Activated T-helper 17 cell treated with anti-CD3 and anti-CD28 coated beads, Interleukin-2, amount 50 U/mL, for 72 hours (primary cell): ENCODE measurements at places on chromosomes 5 and 9. TPM values are rescaled to one million over a fixed set of nuclear protein-coding genes. Genes with fewer than 3 reads are reported as not detected.
A peak's percentile ranks its signal among the peaks of the same experiment; 100 is the strongest.

- no peak for ATAC-seq
Observed at GRCh38 chr5:2750758-2751464, 566 bp downstream of the IRX2 start.

GRCh38 chr5:53170746-53171349 is 61.3 kb upstream of the MOCS2 start:
- ATAC-seq, result no peak

GRCh38 chr5:10797261-10797660 is 36.2 kb upstream of the DAP start:
- ATAC-seq, result no peak

DNA sequence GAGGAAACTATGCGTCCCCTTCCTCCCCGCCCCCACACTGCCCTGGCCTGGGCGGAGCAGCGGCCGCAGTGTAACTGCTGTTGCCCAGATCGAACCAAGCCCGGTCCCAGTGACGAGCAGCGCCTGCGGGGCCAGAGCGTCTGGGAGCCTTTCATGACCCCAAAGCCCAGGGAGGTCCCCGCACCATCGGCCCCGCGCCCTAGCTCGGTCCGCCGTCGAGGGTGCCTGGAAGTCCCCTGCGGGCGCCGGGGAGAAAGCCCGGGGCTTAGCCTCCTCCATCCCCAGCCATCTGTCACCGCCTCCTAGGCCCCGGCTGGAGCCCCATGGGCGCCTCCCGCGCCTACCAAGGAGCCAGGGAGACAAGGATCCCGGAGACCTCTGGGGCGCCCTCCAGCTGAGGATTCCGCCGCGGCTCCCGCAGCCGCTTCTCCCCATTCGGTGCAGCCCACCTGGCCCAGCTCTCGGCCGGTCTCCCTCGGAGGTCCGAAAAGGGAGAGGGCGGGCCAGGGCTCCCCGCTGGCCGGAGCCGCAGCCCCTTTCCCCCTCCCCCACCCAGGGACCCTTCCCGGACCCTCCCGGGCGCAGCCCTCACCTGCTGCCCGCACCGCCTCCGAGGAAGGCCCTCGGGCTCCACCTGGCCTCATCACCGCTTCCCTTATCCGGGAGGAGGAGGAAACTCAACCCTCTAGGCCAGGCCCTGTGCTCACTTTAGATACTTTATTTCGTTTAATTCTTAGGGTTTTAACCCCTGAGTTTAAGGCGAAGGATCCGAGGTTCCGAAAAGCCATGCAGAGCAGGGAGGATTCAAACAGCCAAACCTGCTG is 45.6 kb downstream of the APTX start:
- ATAC-seq, result no peak

- no peak for ATAC-seq
Observed at GRCh38 chr9:127133739-127134167, 11.3 kb upstream of the ANGPTL2 start.

The CDO1 gene
- total RNA-seq, result not detected

The TSSK1B gene
- not detected for total RNA-seq

GRCh38 chr9:17802249-17802857 is 223.5 kb downstream of the SH3GL2 start:
- no peak for ATAC-seq

GRCh38 chr5:179289756-179290385 is 55.4 kb downstream of the ADAMTS2 start:
- ATAC-seq, result no peak

DNA sequence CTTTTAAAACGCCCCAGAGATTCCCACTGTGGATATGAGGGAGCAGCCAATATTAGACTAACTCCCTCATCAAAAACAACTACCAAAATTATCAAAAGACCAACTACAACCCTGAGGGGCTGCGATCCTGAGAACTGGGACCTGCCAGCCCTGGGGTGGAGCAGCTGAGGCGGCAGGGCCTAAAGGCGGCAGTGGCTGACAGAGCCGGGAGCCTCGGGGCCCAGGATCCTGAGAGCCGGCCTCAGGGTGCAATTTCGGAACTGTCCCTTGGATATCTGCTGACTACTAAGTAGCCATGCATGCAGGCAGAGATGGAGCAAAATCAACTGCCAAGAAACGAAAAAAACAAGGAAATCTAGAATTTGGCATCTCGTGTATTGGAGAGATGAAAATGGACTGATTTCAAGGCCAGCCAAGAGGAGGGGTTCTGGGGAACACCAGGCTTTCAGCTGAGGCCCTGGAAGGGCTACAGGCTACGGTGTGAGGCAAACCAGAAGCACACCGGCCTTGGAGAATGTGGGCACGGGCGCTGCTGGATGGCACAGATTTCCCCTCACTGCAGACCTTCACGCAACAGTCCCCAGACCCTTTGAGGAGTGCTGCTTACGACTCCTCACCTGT is 63.6 kb upstream of the UBAC1 start:
- no peak for ATAC-seq

DNA sequence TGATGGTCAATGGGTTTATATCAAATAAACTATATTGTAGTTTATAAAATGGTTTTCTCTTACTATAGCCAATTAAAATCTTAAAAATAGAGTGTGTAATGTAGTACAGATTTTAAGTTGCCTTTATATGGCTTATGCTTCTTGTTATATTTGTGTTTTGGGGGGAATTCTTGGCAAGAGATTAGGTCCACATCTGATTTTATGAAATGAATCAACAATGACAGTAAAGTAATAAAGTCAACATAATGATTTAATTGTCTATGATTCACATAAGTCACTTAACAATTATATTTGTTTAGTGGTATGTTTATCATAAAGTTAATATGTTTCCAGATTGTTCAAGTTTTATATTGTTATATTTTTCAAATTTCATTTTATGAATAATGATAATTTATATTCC is 164.8 kb downstream of the COMMD10 start:
- no peak for ATAC-seq

- peak; percentile 92 for ATAC-seq
Observed at GRCh38 chr5:149586708-149587318, 5.5 kb downstream of the ARHGEF37 start.

- ATAC-seq, result no peak
Observed at GRCh38 chr5:20619591-20619990, 631.6 kb upstream of the CDH18 start.

The IL5 gene
- not detected for total RNA-seq

GRCh38 chr9:83132768-83133167 is 69.8 kb upstream of the RASEF start:
- no peak for ATAC-seq

GRCh38 chr5:150599917-150600511 is 40.4 kb upstream of the SYNPO start:
- ATAC-seq, result no peak

GRCh38 chr5:55604611-55605067 is 69.9 kb upstream of the PLPP1 start:
- no peak for ATAC-seq

The PCDHGB7 gene
- total RNA-seq, result 0.11 TPM

The XRCC4 gene
- 12.4 TPM for total RNA-seq

- ATAC-seq, result no peak
Observed at GRCh38 chr5:90421136-90421535, 11.6 kb upstream of the CETN3 start.

The CNOT8 gene
- 173 TPM for total RNA-seq

The TAS2R1 gene
- not detected for total RNA-seq

GRCh38 chr5:179215576-179215975 is 129.7 kb downstream of the ADAMTS2 start:
- no peak for ATAC-seq

DNA sequence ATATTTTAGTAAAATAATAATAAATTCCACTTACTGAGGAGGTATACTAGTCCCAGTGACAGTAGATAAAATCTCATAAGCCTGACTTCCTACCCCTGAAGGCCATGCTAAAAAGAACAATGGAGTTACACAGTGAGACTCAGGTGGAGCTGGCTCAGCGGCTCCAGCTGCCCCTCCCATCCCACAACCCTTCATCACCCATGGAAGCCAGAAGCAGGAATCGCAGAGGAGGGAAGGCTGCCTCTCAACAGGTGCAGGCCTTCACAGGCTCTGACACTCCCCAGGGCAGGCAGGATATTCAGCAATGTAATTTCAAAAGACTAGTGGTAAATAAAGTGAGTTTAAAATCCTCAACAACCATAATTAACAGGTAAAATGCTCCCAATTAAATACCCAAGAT is 67.5 kb downstream of the FANCC start:
- ATAC-seq, result no peak

The GCNT1 gene
- total RNA-seq, result 8.7 TPM

The CDC37L1 gene
- total RNA-seq, result 9.3 TPM

The DMRTA1 gene
- total RNA-seq, result not detected

- ATAC-seq, result peak; percentile 91
Observed at GRCh38 chr5:151038801-151039238, 18.4 kb downstream of the GPX3 start.

DNA sequence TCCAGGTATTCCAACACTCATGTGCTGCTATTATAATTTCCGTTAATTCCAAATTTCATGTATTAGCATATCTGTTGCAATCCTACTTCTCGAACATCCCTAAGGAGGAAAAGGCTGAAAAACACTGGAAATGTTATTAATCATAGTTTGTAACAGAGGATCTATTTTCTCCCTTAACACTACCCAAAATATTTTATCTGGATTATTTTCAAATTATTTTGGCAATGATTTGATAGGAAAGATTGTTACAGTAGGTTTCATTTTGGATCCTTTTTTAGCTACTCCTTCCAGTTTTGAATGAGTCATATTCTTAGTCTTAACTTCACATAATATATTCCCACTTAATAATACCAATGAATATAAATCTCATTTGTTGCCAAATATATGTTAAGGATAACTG is 13.9 kb upstream of the NAA35 start:
- no peak for ATAC-seq

The IFNA13 gene
- total RNA-seq, result not detected

DNA sequence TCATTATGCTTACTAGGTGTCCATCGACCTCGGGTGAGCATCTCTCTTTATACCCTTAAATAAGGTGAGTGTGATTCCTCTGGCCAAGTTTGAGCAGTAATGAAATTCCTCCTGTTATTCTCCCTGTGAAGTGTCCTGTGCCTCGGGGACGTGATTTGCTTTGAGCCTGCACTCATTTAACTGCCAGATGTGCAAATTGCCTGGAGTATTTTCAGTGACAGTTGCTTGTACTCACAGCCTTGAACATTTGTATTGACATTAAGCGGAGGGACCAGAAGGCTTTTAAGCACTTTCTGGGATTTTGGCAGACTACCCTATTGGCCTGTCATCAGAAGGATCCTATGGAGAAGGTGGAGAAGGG is 126.9 kb downstream of the DOCK2 start:
- no peak for ATAC-seq

- ATAC-seq, result no peak
Observed at GRCh38 chr5:59487772-59488729, 405.5 kb downstream of the PDE4D start.

DNA sequence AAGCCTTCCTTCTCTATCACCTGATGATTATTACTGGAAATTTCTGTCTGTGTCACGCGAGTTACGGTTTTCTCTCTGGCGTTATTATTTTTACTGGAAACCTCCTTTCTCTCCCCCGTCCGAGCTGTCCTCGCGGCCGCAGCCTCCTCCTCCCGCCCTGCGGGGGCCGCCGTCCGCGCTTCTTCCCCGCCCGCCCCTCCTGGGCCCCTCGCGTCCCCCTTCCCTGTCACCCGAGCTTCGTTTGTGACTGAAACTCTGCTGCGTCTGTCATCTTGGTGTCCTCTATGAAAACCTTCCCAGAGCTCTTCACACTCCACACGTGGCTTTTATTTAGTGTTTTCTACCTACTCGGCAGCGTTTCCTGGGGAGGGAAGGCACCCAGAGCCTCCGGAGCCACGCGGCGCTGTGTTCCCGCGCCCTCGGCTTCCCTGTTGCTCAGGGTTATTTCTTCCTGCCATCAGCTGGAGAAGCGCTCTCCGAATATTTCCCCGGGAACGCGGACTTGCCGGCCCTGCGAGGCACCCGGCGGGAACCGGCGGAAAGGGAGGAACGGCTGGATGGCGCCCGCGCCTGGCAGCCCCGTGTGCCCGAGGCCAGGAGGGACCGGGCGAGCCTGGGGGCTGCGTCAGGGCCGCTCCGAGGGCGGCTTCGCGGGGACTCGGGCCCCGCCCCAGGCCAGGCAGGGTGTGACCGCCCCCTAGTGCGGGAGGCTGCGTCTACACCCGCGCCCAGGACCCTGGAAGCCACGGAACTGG is 33.9 kb downstream of the TRIP13 start:
- ATAC-seq, result no peak

- no peak for ATAC-seq
Observed at GRCh38 chr9:120983259-120983837, 56.8 kb upstream of the TRAF1 start.

DNA sequence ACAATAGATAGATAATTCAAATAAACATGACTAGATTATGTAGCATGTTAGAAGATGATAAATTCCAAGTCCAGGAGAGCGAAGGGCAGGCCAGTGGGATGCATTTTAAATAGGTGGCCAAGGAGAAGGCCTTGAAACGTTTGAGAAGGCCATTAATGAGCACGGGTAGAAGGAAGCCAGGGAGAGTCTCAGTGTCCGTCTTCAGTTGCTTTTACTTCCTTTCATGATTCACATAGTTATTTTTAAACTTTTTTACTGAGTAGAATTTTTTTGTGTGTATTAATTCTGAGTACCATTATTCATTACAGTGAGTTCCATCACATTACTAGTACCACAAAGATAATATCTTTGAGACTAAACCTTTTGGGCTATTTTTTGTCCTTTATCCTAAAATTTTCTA is 259.2 kb downstream of the ARRDC3 start:
- ATAC-seq, result no peak

The GDNF gene
- not detected for total RNA-seq
